SJCRH30 (cell line): ENCODE measurements at places on chromosomes 11 and 22. TPM values are rescaled to one million over a fixed set of nuclear protein-coding genes. Genes with fewer than 3 reads are reported as not detected.

The A4GALT gene
- total RNA-seq = 7.1 and 9.9 TPM in 2 replicates

GRCh38 chr11:78313898-78314297, 103.7 kb downstream of the GAB2 start:
- no peak overlapping the region for H3K4me3 ChIP-seq
- DNase-seq = no peak

DNA sequence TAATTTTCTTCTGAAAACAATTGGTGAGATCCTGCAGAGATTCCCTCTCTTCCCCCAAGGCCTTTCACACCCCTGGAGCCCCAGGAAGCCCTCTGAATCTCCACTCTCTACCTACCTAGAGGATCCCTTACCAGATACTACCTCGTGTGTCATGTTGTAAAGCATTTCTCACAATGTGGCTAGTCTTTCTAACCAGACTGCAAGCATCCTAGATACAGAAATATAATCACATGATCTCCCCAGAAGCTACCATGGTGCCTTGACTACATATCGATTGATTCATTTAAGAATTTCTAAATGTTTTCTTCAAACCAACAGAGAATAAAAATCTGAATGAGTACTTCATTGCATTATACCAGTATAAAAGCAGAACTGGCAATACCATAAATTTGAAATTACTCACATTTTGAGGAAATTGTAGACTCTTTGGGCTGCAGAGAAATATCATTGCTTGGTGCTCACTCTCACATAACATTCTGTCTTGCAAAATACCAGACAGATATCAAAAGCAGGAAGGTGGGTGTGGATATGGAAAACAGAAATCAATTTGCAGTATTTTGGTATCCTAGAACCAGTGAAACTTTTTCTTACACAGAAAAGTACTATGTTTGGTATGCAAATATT, 113.5 kb downstream of the MAML2 start:
- DNase-seq = no peak
- H3K27me3 ChIP-seq = no peaks in the 10 kb centered on the region
- H3K4me1 ChIP-seq = peaks cover 13% of the 10 kb centered on the region
- H3K4me3 ChIP-seq = no peak overlapping the region
- no peak overlapping the region for H3K27ac ChIP-seq

- no peak overlapping the region for H3K27ac ChIP-seq
- no peaks in the 10 kb centered on the region for H3K36me3 ChIP-seq
- no peak overlapping the region for H3K4me3 ChIP-seq
- no peaks in the 10 kb centered on the region for H3K27me3 ChIP-seq
- H3K4me1 ChIP-seq = no peaks in the 10 kb centered on the region
These were observed 1630.8 kb upstream of the TENM4 start for GRCh38 chr11:81071606-81072005.

GRCh38 chr11:79121351-79121750, 319.5 kb downstream of the TENM4 start:
- peak; percentile 78 for DNase-seq
- peaks cover 31% of the 10 kb centered on the region for H3K4me1 ChIP-seq
- H3K36me3 ChIP-seq = no peaks in the 10 kb centered on the region
- H3K27ac ChIP-seq = peak overlapping the region; percentile 57

DNA sequence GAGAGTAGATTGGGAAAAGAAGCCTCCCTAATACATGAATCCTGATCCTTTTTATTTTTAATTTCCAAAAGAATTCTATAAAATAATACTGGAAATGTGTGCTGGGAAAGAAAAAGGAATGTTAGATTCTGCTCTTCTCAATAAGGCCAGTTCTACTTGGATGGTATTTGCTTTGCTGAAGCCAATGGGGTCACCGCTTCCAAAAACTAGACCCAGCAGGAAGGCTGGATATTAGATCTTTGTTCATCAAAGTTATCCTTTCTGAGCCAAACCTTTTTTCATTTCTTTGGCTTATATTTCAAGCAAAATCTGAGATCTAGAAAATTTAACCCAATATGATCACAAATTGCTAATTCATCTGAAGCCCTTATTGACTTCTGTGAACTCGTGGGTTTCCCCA, 41.4 kb downstream of the SCUBE2 start:
- no peak overlapping the region for H3K27ac ChIP-seq
- no peaks in the 10 kb centered on the region for H3K27me3 ChIP-seq
- no peak overlapping the region for H3K4me3 ChIP-seq
- DNase-seq = no peak
- H3K4me1 ChIP-seq = no peaks in the 10 kb centered on the region

- H3K36me3 ChIP-seq = no peaks in the 10 kb centered on the region
- no peak for DNase-seq
- H3K4me3 ChIP-seq = no peak overlapping the region
- no peak overlapping the region for H3K27ac ChIP-seq
- peaks cover 25% of the 10 kb centered on the region for H3K4me1 ChIP-seq
These were observed 13.1 kb upstream of the GRK3 start for GRCh38 chr22:25551396-25551795.

DNA sequence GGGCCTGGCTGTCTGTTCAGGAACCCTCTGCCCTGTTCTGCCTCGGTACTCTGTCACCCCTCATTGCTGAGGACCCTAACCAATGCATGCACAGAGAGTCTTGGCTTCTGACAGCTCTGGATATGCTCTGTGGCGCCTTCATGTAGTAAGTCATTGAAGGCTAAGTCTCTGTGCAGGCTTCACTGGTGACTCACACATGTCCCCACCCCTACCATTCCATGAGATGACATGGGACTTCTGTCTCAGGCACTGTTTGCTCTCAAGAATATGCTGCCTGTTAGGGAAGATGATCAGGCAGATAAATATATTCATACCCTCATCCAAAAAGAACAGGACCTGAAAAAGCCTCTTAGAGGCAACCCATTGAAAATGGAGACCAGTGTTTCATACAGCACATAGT, 43.6 kb upstream of the HORMAD2 start:
- no peaks in the 10 kb centered on the region for H3K27me3 ChIP-seq
- peaks cover 8% of the 10 kb centered on the region; the same call in 1 of the 2 replicates for H3K4me1 ChIP-seq
- no peak overlapping the region for H3K27ac ChIP-seq
- no peak overlapping the region for H3K4me3 ChIP-seq
- no peaks in the 10 kb centered on the region for H3K36me3 ChIP-seq
- no peak for DNase-seq

GRCh38 chr11:65644837-65645236, 6.9 kb downstream of the SIPA1 start:
- H3K27me3 ChIP-seq = no peaks in the 10 kb centered on the region
- H3K36me3 ChIP-seq = no peaks in the 10 kb centered on the region
- no peak for DNase-seq
- no peak overlapping the region for H3K4me3 ChIP-seq
- H3K4me1 ChIP-seq = no peaks in the 10 kb centered on the region; the same call in 1 of the 2 replicates

- H3K4me3 ChIP-seq = no peak overlapping the region
- peaks cover 32% of the 10 kb centered on the region for H3K4me1 ChIP-seq
- H3K36me3 ChIP-seq = peaks cover 6% of the 10 kb centered on the region
- DNase-seq = no peak
These were observed 25.8 kb downstream of the SWAP70 start for GRCh38 chr11:9689721-9690120.

The MMP8 gene
- total RNA-seq = not detected in 2 replicates

GRCh38 chr11:113549611-113550578, 74.7 kb upstream of the DRD2 start:
- no peaks in the 10 kb centered on the region for H3K36me3 ChIP-seq
- DNase-seq = no peak
- no peak overlapping the region for H3K27ac ChIP-seq

DNA sequence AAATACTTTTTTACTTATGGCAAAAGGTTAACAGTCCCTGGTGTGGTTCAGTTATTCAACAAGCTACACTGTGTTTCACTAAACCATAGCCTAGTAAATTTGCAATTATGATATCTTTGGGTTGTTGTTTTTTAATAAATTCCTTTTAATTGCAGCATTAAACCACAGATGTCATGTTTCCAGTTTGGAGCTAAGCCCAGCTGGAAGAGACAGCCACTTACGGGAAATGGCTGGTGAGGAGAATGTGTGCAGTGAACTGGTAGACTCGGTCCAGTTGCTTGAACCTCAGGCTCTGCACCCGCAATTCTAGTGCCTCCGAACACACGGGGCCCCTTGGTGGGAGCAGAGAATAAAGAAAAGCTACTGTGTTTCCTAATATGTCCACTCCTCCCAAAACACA, 70.8 kb downstream of the WNT11 start:
- H3K27ac ChIP-seq = no peak overlapping the region
- H3K4me1 ChIP-seq = 0 out of 2 replicates have a peak, but pooled peaks cover 4% of the 10 kb centered on the region
- H3K27me3 ChIP-seq = no peaks in the 10 kb centered on the region
- DNase-seq = no peak
- no peak overlapping the region for H3K4me3 ChIP-seq
- no peaks in the 10 kb centered on the region for H3K36me3 ChIP-seq

GRCh38 chr11:124493016-124493655, 47.6 kb upstream of the OR8B8 start:
- DNase-seq = no peak
- H3K4me3 ChIP-seq = no peak overlapping the region
- H3K4me1 ChIP-seq = no peaks in the 10 kb centered on the region

The CDON gene
- 59.6 and 76.1 TPM in 2 replicates for total RNA-seq

DNA sequence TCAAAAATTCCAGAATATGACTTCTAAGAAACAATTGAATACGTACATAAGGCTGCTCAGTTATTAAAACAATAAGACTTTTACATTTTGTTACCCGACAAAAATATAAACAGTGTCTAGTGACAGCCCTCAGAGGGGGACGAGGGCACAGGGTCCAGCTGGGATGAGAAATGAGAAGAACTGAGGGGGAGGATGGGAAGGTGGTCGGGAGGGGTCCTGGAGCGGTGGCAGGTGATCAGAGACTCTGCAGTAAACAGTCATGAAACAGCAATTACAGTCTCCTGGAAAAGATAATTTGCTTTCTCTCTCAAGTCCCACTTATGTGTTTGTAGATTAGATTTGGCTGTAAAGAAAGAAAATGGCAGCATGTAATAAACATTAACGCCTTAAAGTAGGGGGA, 56.0 kb downstream of the PACSIN2 start:
- peaks cover 3% of the 10 kb centered on the region; the same call in 1 of the 2 replicates for H3K36me3 ChIP-seq
- DNase-seq = no peak
- no peaks in the 10 kb centered on the region for H3K27me3 ChIP-seq
- H3K27ac ChIP-seq = no peak overlapping the region
- peaks cover 29% of the 10 kb centered on the region for H3K4me1 ChIP-seq

- no peak overlapping the region for H3K27ac ChIP-seq
- no peak overlapping the region for H3K4me3 ChIP-seq
- no peaks in the 10 kb centered on the region for H3K27me3 ChIP-seq
- DNase-seq = no peak
These were observed 255.5 kb downstream of the TENM4 start for GRCh38 chr11:79185351-79185750.

- no peak overlapping the region for H3K4me3 ChIP-seq
- H3K36me3 ChIP-seq = no peaks in the 10 kb centered on the region
- no peak overlapping the region for H3K27ac ChIP-seq
- DNase-seq = no peak
These were observed 23.6 kb downstream of the DUSP8 start for GRCh38 chr11:1548221-1549070.

The TMEM191B gene
- total RNA-seq = 0.79 TPM in 1 of 2 replicates, not detected in the other

DNA sequence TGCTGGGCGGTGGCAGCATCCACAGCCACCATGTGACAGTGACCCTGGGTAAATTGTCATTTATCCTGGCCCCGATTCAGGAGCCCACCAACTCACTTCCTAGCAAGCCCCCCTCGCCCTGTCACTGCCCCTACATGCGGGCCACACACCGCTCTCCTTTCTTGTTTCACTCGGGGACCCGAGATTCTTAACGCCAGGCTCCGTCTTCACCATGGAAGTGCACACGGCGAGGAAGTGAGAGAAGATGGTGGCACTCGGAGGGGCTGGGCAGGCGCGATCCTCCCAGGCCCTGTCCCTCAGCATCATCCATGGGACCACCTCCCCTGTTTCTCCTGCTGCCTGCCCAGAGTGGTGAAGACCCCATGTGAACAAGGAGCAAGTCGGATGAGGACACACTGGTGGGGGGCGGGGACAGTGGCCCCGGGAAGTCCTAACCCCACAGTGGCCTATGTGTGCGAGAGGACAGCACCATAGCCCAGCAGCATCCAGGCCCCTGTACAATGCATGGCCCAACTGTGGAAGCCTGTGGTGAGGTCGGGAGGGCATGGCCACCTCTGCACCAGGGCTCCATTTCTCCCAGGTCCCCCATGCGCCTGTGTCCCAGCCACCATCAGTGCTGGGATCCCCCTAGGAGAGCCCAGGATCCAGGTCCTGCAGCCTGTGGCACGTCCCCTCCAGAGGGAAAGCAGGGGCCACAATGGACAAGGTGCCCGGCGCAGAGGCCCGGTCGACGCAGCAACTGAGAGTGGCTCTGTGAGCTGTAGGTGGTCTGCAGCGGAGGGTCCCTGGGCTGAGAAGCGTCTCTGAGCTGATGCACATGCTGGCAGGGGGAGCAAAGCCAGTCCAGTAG, 262.8 kb downstream of the BRD1 start:
- DNase-seq = no peak
- H3K36me3 ChIP-seq = no peaks in the 10 kb centered on the region
- no peak overlapping the region for H3K4me3 ChIP-seq
- H3K4me1 ChIP-seq = no peaks in the 10 kb centered on the region
- H3K27ac ChIP-seq = no peak overlapping the region

GRCh38 chr11:33525789-33526188, 174.8 kb downstream of the C11orf91 start:
- H3K27me3 ChIP-seq = no peaks in the 10 kb centered on the region
- no peaks in the 10 kb centered on the region for H3K36me3 ChIP-seq
- H3K4me1 ChIP-seq = 0 out of 2 replicates have a peak, but pooled peaks cover 2% of the 10 kb centered on the region
- DNase-seq = no peak
- no peak overlapping the region for H3K27ac ChIP-seq

DNA sequence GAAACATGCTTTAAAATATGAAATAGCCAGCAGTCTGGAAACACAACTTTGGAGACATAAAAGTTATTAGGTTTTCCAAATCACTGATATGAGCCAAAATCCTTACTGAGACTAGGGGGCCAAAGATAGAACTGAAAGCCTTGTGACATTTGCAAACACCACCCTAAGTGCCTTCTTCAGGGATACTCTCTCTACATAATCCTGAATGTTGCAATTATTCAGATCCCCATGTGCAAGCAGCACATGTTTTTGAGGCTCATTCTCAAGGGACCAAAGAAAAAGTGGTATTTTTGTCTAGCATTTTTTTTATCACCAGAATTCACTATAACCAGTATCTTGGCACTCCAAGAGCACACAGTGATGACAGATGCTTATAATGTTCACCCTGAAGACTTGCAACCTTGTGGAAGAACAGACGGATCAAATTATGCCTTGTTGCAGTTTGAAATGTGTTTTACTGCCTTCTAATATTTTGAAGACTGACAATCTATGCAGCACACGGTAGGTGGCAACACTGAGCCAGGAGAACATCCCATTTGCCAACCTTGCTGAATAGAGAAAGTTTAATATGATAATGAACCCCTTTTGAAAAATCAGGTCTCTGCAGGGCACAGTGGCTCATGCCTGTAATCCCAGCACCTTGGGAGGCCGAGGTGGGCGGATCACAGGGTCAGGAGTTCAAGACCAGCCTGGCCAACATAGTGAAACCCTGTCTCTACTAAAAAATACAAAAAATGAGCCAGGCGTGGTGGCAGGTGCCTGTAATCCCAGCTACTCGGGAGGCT, 78.5 kb downstream of the PLEKHA7 start:
- H3K4me3 ChIP-seq = no peak overlapping the region
- DNase-seq = peak; percentile 41
- H3K27ac ChIP-seq = no peak overlapping the region
- peaks cover 17% of the 10 kb centered on the region for H3K4me1 ChIP-seq
- no peaks in the 10 kb centered on the region for H3K36me3 ChIP-seq
- H3K27me3 ChIP-seq = no peaks in the 10 kb centered on the region

The P2RX6 gene
- total RNA-seq = 10.0 and 11.3 TPM in 2 replicates

The CTTN gene
- total RNA-seq = 56.4 and 71.3 TPM in 2 replicates

The TOMM22 gene
- 79.0 and 84.3 TPM in 2 replicates for total RNA-seq

GRCh38 chr11:111119751-111120150, 125.8 kb upstream of the POU2AF2 start:
- no peak for DNase-seq
- H3K27ac ChIP-seq = no peak overlapping the region
- H3K36me3 ChIP-seq = no peaks in the 10 kb centered on the region
- H3K27me3 ChIP-seq = no peaks in the 10 kb centered on the region
- H3K4me1 ChIP-seq = no peaks in the 10 kb centered on the region
